ENCODE measurements at places on chromosomes 16 and 17. TPM values are rescaled to one million over a fixed set of nuclear protein-coding genes. Genes with fewer than 3 reads are reported as not detected.

DNA sequence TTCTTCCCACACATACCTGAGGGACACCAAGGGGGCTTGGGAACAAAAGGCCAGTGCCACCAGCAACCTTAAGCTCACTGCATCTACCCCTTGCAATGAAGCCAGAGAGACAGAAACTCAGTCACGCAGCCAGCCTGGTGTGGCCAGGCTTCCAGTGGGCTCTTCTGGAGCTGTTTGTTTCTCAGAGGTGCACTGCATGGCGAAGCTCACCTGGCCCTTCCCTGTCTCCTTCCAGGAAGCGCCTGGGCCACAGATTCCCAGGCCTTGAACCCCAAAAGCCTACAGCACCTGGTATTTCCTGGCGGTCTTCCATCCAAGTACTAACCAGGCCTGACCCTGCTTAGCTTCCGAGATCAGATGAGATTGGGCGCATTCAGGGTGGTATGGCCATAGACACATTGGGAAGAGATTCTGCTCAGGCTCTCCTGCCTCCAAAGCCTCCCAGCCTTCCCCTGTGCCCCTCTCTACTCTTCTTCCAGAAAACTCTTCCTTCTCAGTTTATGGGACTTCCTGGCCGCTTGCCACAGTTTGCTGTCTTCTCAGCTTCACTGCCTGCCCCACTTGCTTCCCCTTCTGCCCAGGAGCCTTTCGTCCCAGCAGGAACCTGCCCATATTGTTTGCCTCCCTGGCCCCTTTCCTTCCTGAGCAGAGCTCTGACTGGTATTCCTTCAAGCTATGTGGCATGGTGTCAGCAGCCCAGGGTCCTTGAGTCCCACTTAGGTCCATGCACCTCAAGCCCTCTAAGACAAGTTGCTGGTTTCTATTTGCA, 1.6 kb downstream of the CISD3 start:
- DNase-seq: no peak

- DNase-seq: no peak
Measured at GRCh38 chr17:60676758-60677307, 818 bp upstream of the BCAS3 start.

- no peak for DNase-seq
Measured at GRCh38 chr17:7313088-7313889, 1.9 kb downstream of the GPS2 start.

- no peak for DNase-seq
Measured at GRCh38 chr17:2420176-2420575, 19.3 kb upstream of the MNT start.

- no peak for DNase-seq
Measured at GRCh38 chr17:34647511-34647910, 68.1 kb downstream of the TMEM132E start.

DNA sequence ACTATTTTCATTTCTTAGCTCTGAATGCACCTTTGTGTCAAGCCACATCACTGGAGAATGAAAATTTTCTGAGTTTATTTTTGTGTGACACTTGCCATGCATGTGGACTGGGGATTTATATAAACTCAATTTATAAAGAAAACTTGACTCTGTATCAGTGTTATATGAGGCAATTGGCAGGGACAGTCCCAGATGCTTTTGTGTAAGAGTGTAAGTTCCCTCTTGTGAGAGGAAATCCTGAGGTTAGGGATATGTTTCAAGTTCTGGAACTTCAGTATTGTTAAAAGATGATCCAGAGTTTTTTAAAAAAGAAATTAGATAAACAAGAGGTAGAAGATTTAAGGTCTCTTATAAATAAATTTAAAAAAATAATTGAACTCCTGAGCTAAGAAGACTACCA, 10.9 kb upstream of the CCL8 start:
- DNase-seq: no peak

GRCh38 chr17:42387661-42388380, 421 bp downstream of the STAT3 start:
- DNase-seq: peak; percentile 61

DNA sequence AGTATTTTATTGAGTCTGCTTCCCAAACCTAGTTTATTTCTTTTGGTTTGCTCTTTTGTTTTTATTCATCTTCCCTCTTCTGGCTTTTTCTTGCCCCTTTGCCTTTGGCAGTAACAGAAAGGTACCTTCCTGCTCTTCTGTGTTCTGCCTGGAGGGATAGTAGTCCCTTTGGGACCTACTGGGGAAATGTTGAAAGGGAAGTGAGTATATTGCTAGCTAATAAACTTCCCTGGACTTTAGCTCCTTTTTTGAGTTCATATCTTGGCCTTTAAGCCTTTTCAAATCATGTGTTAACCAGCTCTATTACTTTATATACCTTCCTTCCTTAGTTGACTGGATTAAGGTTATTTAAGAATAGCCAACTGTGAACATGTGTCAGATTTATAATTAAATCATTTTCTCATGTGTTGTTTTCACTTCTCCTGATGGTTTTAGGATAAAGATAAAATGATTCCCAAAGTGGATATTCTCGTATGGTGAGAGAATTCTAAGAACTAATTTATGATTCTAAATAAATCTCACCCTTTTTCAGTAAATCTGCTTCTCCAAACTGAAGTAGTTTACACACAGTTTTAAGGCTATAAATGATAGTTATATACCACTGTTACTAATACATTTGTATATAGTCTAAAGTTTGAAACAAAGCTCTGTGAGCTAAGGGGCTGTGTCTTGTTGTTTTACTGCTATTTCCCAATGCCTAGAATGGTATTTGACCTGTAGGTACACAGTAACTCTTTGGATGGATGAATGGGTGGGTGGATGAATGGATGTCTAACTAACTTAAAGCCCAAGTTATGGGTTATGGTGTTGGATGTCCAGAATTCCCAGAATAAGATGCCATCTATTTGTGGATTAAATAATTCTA, 45.7 kb downstream of the OMG start:
- no peak for DNase-seq

DNA sequence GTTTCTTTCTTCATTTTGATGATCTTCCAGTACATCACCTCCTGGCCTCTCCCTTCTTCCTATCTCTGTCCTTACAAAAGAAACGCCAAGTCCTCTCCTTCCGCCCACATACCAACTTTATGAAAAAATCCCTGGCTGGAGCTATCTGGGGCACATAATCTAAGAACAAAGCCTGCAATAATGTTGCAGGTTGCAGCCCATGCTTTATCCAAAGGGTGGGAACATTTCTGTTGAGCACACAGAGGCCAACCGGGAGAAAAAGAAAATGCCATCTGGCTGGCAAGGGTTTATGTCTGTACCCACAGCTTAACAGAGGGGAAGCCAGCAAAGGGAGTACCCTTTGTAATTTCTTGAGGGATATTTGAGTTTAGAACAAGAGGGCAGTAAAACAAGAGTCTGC, 409.6 kb downstream of the SOX9 start:
- no peak for DNase-seq

DNA sequence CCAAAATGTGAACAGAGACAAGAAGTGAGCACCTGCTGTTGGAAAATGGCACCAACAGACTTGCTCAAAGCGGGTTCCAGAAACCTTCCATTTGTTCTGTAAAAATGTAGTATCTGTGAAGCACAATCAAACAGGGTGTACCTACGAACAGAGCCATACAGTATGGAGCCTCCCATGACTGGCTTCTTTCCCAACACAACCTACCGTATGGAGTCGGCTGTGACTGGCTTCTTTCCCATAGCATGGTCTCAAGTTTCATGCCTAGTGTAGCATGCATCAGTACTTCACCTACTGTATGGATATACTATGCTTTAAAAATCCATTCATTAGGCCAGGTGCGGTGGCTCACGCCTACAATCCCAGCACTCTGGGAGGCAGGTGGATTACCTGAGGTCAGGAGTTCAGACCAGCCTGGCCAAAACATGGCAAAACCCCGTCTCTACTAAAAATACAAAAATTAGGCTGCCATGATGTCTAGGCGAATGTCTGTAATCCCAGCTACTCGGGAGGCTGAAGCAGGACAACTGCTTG, 26.2 kb downstream of the YWHAE start:
- DNase-seq: no peak

GRCh38 chr17:51029568-51030463, 90.9 kb downstream of the SPAG9 start:
- DNase-seq: no peak

DNA sequence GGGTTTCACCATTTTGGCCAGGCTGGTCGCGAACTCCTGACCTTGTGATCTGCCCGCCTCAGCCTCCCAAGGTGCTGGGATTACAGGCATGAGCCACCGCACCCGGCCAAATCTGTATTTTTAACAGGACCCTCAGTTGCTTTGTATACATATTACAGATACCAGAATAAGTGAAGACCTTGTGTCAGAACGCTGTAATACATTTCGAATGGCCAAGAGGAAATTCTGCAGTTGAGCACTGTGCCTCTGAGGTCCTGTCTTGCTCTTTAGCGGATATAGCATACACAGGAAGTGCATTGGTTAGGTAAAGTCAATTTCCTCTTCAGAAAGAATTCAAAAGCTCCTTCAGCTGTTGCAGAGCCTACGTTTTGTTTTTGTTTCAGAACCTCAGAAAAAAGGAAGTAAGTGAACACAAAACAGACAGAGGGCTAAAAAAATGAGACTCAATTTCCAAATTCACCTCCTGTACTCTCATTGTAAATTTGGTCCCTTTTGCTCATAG, 15.7 kb downstream of the CRLF3 start:
- DNase-seq: no peak

- DNase-seq: no peak
Measured at GRCh38 chr16:81066681-81067080, 10.4 kb downstream of the C16orf46 start.

DNA sequence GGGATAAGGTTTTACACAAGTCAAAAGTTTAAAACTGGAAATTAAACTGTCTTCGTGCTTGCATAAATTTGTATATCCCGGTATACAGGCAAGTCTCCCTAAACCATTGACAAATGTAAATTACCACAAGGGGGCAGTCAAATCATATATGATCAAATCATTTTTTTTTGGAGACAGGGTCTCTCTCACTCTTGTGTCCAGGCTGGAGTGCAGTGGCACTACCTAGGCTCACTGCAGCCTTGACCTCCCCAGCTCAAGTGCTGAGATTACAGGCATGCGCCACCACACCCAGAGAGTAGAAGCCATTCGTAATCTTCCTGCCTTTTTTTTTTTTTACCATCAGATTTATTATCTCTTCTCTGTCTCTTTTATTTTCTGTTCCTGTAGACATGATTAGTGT, 18.5 kb downstream of the TOP2A start:
- peak; percentile 68 for DNase-seq

DNA sequence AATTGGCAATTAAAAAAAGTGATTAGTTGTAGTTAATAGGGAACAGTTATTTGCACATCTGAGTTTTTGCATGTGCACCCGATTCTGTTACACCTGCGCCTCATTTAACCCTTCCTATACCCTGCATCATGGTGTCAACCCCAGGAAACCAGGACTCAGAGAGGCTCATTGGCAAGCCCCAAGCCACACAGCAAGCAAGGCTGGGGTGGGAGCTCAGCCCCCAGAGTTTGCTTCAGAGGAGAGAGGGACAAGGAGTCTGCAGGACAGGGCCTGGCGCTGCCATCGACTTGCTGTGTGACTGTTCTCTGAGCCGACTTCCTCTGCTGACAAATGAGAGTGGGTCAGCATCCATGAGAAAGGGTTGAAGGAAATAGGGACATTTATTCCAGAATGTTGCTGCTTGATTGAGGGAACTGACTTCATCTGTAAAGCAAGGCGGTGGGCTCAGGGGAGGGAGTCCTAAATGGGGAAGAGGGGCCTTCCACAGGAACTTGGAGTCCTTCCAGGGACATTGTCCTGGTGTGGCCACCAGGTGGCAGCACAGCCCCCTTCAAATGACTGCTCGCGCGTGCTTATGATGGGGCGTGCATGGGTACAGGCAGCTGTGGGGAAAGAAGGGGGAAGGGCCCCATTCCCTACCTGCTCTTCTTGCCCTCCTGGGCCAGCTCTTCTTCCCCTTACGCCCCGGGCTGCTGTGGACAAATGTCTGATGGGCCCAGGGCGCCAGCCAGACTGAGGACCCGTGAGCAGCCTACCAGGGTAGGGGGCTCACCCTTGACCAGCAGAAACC, 51.6 kb downstream of the NT5M start:
- DNase-seq: peak; percentile 99

DNA sequence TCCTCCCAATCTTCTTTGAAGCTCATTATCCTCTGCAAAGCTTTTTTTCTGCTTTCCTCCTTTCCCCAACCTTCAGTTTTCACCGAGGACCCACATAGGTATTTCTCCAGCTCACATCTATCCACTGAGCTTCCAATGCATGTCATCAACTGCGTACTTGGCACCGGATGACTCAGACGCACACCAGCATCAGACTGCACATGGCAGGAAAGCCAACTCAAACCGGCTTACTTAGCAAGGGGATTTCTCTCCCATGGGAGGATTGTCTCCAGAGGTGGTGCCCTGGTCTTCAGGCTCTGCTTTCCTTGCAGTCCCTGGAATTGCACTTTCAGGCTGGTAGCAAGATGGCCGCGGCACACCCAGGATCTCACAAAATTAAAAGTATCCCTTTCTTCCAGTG, 1.7 kb upstream of the AKTIP start:
- DNase-seq: peak; percentile 20

GRCh38 chr17:13931800-13932460, 137.4 kb upstream of the COX10 start:
- peak; percentile 89 for DNase-seq

- DNase-seq: no peak
Measured at GRCh38 chr16:2527071-2527783, 4.0 kb downstream of the CEMP1 start.

GRCh38 chr17:17387017-17387497, 83.9 kb downstream of the NT5M start:
- DNase-seq: no peak

GRCh38 chr16:29806099-29806579, at the start of gene MAZ:
MAZ (plus strand) TSS chr16:29806529; CDS start chr16:29806702, 173 bp downstream.
- DNase-seq: no peak

DNA sequence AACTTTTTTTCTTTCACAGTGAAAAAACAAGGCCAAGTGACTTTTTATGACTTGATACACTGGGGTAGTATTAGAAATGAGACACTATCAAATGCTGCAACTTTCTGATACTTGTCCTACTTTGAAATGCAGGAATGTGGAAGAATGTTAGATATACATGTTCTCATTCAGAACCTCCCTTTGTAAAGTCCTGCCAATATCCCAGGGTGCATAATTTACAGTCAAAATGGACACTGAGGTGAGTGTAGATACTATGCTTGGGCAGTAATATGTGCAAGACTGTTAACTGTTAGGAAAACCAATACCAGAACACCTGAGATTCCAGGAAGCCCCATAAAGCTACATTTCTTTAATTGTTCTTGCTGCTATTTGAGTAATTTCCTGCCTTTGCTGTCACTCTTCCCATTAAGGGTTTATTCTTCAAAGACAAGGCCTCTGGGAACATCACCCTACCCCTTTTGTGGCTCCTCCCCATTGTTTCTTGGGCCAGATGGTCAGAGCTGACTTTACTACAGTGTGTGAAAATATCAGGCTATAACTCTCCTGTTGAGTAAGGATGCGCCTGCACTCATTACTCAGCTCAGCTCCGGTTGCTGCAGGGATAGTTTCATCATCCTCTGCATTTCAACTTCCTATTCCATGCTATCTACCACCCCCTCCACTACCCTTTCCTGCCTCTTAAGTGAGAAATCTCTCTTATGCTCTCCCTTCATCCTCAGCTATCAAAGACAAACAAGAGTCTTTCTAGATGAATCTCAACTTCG, 48.7 kb downstream of the TMEM100 start:
- no peak for DNase-seq

- DNase-seq: no peak
Measured at GRCh38 chr17:20262226-20263114, 204.9 kb downstream of the LGALS9B start.

HAGH gene
- total RNA-seq: 15.0 TPM

SPATA32 gene
- total RNA-seq: not detected

CLEC10A gene
- total RNA-seq: not detected

LGALS3BP gene
- total RNA-seq: 142 TPM

RNU2-1 gene
- total RNA-seq: not detected

NPIPB9 gene
- 1.1 TPM for total RNA-seq

NXPH3 gene
- 1.2 TPM for total RNA-seq

HEATR3 gene
- total RNA-seq: 23.1 TPM

LGALS9B gene
- not detected for total RNA-seq
